IPS-NIHi11 (cell line): ENCODE measurements at places on chromosomes 1 and 21.
A peak's percentile ranks its signal among the peaks of the same experiment; 100 is the strongest.

DNA sequence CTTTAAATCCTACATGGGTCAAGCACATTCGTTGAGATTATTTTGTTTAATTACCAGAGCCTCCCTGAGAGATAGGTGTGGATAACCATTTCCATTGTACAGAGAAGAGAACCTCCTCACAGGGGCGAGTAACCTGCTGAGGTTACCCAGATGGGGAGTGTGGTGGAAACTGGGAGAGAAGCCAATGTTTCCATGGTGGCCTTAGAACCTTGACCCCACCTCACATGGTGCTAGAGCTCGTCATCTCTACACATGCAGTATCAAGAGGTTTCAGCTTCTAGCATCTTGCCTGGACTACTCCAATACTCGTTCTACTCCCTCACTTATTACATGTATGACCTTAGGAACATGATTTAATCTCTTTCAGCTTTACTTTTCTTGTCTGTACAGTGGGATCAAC is 4.8 kb downstream of the REG4 start:
- no peak for DNase-seq

DNA sequence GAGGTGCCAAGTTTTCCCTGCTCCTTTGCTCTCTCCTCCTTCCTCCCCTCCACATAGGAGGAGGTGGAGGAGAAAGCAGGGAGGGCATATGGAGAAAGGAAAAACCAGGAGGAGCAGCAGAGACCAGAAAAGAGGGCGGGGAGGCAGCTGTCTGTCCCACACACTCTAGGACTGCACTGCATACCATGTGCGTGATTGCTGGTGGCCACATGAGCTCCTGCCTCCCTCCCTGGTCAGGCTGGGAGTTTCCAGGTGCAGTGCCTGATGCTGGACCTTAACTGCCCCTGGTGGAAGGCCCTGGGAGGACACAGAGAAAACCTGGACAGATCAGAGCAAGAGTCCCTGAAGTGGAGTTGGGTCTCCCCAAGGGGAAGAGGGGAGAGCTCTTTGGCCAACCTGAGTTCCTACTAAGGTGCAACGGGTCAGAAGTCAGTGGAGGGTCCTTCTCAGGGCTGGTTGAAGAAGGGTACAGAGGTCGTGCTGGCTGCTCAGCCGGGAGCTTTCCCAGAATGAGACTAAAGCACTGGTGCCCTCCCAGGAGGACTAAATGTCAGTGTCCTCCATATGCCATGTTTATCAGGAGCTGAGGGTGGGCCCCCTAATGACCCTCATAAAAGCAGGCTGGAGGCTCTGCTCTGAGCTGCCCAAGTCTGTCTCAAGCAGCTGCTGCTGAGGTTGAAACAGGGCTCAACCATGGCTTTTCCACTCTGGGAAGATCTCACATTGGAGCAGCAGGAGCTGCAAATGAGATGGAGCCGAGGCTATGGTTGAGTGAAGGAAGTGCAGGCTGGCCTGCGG is 3.5 kb upstream of the LGR6 start:
- DNase-seq = no peak

- DNase-seq = no peak
These were observed 62.0 kb upstream of the IGSF21 start for GRCh38 chr1:18045621-18046020.

DNA sequence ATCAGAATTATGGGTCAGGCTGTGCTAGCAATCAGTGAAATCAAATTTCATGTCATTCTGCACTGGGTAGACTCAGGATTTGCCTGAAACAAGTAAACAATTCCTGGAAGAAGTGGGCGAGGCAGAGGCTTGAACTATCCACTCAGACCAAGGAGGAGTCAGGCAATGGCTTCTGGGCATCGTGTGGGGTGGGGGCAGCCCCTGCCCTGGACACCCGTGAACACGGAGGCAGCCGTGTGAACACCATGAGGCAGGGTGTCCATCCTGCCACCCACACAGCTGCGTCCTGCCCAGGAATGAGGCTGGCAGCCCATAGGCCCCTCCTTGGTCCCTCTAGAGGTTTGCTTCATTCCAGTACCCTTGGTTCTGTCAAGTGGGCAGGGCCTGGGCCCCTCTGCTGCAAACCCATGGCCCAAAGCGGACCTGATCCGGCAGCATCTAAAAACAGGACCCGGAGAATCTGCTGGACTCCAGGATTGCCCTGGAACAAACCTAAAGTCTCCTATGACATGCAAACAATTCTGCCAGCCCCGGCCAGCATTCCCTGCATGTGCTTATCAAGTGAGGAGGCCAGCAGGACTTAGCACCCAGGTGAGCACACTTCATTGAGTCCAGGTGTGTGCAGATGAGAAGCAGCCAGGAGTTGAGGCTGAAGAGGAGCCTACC is 69.5 kb downstream of the PDE9A start:
- DNase-seq = no peak

GRCh38 chr21:46457801-46458314 is 833 bp upstream of the DIP2A start:
- peak; percentile 49 for DNase-seq

DNA sequence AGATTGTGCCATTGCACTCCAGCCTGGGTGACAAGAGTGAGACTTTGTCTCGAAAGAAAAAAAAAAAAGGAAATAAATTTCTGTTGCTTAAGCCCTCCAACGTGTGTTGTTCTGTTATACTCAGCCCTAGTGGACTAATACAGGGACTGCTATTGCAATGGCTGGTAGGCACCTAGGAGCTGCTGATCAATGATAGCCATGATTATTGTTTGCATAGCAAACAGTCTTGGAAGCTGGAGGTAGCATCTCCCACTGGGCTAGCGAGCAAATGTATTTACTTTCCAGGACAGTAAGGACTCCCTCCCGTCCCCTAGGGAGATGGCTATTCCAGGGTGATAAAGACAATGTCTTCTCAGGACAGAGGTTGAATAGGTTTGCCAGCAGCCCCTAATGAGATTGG is 13.5 kb upstream of the TNFRSF8 start:
- DNase-seq = no peak

- DNase-seq = no peak
These were observed 29.4 kb upstream of the CD101 start for GRCh38 chr1:116971965-116972673.

DNA sequence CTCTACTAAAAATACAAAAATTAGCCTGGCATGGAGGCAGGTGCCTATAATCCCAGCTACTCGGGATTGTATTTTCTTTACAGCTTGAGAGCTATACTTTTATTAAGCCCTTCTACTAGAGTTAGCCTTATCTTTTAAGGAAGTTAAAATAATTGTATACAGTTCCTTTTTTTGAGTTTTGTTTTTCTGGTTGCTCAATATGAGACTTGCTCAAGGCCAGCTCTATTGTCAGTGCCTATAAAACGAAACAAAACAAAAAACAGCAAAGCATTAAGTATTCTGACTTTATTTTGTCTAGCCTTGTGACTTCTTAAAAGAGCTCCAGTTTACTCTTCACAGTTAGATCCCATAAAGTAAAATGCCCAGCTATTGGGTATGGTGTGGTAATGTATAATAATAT is 17.2 kb downstream of the PKN2 start:
- DNase-seq = no peak

DNA sequence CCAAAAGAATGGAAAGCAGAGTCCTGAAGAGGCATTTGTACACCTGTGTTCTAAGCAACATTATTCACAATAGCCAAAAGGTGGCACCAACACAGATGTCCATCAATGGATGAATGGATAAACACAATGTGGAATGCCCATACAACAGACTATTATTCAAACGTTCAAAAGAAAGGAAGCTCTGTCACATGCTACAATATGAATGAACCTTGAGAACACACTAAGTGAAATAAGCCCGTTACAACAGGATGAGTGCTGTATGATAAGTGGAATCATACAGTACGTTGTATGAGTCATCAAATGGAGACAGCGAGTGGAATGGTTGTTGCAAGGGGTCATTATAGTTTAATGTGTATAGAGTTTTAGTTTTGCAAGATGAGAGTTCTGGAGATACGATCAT is 80.1 kb downstream of the SH3BGR start:
- DNase-seq = no peak

DNA sequence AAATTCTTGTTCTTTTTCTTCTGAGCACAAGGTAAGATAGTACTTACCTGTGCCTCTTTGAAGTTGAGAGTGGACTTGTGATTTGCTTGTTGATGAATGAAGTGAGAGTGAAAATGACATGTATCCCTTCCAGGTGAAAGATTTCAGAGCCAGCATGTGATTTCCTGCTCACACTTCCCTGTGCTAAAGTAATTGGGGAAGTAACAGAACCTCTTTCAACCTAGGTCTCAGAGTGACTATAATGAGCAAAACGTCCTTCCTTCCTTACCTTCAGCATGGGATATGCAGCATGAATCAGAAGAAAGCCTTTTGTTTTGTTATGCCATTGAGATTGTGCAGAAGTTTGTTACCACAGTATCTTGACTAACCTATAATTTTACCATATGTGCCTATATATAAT is 24.6 kb downstream of the RAVER2 start:
- no peak for DNase-seq

DNA sequence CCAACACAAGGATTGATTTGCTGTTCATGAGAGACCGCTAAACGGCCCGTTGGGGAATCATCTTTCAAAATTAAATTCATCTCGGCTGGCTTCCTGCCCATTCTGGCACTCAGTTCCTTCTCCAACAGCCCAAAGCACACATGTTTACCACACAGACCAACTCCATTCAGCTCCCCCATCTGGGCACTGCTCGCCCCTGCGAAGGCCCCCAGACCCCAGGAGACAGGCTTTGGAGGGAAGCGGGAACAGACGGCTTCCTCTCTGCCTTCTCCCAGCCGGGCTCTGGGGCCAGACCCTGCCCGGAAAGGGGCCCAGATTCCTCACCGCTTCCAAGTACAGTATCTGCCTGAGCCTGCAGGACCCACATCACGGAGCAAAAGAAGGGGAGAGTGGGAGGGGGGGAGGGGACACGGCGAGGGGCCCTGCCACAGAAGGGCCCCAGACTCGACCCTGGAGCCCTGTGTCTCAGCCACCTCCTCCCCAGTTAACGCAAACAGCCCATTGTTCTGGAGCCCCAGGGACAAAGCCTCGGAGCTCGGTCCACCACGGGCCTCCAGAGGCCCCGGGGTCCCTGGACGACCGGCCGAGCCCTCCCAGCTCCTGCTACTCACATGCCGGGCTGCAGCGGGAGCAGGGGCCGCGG is 660 bp downstream of the MEGF6 start:
- DNase-seq = no peak

DNA sequence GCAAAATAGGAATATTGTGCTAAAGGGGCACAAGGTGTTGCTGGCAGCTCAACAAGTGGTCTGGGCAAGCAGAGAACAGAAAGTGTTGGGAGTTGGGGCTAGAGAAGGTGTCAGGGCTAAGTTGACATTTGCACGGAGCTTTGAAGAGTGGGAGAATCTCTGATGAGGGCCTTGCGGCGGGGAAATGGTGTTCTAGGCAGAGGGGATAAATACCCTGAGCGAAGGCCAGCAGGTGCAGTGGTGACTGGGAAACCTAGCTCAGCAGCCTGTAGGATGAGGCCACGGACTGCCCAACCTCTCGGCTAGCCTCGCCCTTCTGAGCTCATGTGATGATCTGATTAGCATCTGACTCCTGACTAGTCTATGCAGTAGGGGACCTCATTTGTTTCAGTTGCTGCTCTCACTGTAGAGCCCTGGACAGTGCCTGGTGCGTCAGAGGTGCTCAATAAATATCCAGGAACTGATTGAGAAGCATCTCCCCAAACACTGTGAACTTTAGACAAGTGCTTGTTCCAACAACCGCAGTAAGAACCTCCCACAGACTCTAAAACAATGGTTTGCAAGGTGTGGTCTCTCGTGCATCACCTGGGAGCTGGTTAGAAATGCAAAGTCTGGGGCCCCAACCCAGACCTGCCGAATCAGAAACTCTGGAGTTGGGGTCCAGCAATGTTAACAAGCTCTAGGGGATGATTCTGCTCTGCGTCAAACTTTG is 1.0 kb upstream of the FOXO6 start:
- peak; percentile 50 for DNase-seq

DNA sequence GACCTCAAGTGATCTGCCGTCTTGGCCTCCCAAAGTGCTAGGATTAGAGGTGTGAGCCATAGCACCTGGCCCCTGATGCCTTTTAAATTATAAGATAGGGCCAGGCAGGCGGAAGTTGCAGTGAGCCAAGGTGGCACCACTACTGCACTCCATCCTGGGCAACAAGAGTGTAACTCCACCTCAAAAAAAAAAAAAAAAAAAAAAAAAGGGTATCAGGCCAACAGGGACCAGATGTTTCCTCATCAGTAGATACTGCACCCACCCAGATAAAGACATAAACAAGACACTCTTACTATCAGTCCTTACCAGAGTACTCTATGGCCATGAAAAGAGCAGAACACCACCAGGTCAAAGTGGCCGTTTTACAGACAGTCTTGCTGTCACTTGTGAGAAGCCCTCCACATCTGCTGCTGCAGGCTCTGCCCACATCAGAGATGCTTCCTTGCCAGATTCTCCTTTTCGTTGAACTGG is 3.3 kb downstream of the C21orf58 start:
- no peak for DNase-seq

- DNase-seq = no peak
These were observed 25.0 kb upstream of the CD1D start for GRCh38 chr1:158155673-158156072.

DNA sequence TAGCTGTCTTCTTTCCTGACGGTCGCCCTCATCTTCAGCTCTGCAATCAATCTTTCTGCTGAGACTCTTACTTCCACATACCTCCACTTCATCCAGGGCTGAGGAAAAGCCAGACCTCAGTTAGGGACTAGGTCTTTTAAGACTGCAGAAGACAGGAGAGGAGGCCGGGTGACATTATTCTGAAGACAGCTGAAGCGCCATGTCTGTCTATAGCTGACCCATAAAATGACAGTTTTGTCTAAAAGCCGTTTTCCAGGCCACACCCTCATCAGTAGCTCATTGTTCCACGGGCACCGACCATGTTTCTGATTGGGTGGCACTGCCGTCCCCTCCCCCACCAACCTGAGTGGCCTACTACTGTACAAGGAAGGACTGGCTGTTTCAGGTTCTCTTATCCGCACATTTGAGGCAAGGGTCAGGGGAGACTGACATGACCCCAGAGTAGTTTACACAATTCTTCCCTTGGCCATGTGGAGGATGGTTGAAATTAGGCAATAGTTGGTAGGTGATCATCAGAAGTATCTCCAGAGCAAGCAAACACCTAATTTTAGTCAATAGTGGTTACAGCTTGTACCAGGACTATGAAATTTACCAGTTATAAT is at the start of gene ADCY10:
Gene ADCY10, minus strand, starts transcription at position 240 of the 602 bp plus-strand sequence. CDS start 8,994 bp downstream, outside the sequence.
- DNase-seq = no peak

DNA sequence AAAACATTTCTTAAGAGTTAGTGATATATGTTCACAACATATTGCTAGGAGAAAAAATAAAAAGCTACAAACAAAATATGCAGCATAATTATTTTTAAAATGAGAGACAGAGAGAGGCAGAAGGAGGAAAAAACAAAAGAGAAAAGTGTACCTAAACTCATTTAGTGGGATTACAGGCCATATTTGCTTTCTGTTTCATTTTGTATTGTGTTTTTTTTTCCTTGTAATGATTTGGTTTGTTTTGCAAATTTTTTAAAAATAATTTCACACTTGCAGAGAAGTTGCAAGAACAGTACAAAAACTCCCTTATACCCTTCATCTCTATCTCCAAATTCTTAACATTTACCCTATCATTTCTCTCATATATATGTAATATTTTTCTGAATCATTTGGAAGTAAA is 65.0 kb downstream of the LBR start:
- no peak for DNase-seq
